DMS153 (cell line): ENCODE measurements at places on chromosomes 5 and 9.

DNA sequence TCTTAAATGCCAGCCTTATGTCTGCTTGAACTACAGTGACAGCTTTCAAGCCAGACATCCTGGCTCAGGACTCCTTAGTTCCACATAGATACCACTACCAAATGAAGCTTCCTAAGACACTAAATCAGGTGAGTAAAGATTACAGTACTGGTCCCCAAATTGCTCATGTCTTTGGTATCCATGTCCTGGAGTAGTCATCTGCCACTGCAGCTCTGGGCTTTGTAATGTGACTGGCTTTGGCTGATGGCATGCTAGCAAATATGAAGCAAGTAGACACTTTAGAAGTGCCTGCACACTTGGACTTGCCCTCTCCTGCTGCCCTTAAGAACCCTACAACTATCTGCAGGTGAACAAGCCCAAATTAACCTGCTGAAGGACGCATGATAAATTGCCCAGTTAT lies 334.9 kb downstream of the BNC2 start:
- no peak for DNase-seq

- DNase-seq = peak; percentile 85
Observed at GRCh38 chr9:107243742-107244141, 39.3 kb upstream of the RAD23B start.

DNA sequence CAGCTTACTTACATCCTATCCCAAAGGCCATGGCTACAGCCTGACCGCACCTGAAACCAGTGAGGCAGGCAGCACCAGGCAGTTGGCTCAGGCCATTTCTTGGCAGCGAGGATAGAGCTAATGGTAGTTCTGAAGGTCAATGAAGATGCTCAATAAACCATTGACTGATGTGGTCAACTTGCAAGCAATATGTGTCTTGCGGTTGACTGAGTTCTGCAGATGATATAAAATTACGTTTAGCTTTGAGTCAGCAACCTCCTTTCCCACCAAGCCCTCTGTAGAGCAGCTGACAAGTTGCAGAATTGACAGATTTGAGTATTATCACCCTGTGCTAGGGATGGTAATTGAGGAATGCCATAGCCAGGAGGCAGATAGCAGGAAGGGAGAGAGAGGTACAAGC lies 189.0 kb upstream of the PUM3 start:
- no peak for DNase-seq

DNA sequence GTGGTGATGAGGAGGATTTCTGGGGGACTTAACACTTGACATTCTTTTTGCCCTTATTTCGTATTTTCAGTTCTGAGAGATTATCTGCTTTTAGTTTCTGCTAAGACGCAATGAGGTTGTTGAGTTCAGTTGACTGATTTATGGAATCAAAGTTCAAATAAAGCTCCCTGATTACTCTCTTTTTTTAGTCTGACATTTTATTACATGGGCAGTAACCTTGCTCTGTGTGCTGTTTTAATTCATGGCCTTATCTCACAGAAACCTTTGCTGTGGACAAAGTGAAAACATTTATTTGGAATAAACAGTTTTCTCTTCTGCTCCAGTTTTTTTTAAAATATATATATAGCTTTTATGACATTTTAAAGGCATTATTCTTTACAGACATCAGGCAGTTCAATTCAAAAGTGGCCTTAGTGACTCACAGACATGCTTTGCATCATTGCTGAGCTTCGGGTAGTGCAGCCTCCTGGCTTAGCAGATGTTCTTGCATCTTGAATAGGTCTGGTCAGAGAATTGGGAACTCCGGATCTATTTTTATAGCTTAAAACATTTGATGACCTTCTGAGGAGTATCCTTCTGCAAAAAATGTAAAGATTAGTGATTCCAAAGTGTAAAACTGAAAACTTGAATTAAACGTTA lies 162.9 kb downstream of the FAM170A start:
- no peak for DNase-seq

DNA sequence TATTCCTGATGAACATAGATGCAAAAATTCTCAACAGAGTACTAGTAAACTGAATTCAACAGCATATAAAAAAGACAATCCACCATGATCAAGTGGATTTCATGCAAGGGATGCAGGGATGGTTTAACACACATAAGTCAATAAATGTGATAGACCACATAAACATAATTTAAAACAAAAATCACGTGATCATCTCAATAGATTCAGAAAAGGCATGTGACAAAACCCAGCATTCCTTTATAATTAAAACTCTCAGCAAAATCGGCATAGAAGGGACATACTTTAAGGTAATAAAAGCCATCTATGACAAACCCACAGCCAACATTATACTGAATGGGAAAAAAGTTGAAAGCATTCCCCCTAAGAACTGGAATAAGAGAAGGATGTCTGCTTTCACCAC lies 166.9 kb upstream of the TRIM32 start:
- no peak for DNase-seq

- no peak for DNase-seq
Observed at GRCh38 chr5:43121913-43122484, 1.3 kb downstream of the ZNF131 start.

GRCh38 chr5:119022017-119022745 lies 33.8 kb upstream of the DTWD2 start:
- DNase-seq = no peak

DNA sequence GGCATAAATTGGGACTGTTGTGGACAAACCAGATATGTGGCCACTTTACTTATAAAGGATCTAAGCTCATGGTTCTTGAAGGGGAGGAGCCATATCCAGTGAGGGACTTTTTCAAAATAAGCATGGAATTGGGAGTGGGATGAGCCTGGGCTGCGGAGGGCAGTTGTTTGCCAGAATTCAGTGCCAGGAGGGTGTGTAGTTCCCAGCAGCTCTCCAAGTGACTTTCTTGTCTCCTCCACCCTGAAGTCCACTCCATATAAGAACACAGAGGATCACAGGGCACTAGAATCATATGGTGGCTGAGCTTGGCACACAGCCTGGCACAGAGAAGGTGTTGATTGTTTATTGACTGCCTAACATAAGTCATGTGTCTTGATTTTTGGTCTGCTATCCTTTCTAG lies 121.1 kb downstream of the CAVIN4 start:
- no peak for DNase-seq

DNA sequence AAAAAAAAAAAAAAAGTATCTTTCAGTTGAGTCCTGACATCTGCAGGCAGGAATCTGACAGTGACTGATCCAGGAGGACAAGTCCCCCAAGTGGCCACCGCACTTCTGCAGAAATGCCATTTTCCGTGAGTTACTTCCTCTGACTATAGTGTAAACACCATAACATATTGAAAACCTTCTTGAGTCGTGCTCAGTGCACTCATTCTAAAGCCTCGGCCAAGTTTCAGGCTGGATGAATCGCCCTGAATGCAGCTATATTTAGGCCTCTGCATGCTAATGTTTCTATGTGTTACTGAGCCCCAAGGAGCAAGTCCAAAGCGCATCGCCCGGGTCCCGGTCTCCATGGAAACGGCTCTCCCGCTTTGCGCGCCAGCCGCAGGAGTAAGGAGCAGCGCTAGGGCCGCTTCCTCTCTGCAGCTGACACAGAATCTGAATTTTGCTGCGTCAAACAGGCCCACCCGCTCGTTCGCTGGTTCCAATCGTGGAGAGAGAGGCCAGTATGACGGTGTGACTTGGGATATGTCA lies 335.4 kb downstream of the MSX2 start:
- no peak for DNase-seq

- no peak for DNase-seq
Observed at GRCh38 chr5:147673791-147674190, 108.7 kb downstream of the JAKMIP2 start.

- DNase-seq = no peak
Observed at GRCh38 chr5:54803471-54804011, 181.9 kb downstream of the ESM1 start.

DNA sequence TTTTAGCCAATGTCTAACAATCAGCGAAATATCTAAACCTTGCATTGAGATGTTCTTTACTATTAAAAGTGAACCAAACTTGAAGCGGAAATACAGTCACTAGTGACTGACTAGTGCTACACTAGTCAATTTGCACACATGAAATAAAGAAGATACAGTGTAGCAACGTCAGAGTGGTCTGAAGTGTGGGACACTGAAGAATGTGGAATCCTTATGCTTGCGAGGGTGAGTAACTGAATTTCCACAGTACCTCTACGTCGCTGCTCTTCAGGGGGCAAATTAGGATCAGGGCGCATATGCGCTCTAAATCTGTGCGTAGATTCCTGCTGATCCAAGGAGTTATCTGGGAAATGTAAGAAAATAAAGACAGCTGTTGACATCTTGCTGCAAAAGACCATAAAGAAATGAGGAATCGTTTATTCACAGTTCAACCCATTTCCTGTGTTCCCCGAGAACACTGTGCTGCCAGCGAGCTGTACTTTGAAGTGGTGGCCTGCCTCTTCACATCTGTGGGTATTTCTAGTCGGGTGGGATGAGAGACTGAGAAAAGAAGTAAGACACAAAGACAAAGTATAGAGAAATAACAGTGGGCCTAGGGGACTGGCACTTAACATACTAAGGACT lies 39.8 kb upstream of the FLT4 start:
- DNase-seq = no peak

DNA sequence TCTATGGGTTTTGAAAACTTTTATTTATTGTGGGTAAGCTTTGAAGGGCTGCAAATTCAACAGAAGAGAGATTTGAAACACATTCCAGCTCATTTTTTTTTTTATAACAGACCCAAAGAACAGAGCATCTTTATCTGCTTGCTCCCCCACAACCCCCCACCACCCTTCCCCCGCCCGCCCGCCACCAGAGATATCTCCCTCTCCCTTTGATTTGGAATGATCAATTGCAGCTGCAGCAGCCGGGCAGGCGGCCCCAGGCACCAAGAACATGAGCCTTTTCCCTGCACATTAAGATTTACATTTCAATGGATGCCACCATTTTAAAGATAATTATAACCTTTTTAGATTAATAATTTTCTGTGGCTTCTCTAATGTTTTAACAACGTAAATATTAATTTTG lies 510.9 kb downstream of the ZNF608 start:
- no peak for DNase-seq

- no peak for DNase-seq
Observed at GRCh38 chr5:98776066-98776705, 2.7 kb downstream of the RGMB start.

DNA sequence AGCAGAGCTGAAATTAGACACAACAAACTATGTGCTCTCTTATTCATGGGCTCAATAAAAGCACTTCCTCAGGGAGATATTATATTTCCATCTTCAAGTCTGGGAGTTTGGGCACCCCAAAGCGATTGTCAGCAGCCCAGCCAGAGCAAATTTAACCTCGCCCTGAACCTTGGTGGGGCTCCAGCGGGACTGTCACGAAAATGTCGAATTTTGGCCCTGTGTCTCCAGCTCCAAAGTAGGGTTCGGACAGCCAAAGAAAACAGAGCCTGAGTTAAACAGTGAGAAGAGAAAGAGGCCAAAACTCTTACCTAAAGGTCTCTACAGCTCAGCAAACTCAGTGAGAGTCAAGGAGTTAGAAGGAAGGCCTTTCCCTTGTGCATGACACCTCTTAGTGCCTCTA lies 432.9 kb downstream of the SPATA31D1 start:
- no peak for DNase-seq

DNA sequence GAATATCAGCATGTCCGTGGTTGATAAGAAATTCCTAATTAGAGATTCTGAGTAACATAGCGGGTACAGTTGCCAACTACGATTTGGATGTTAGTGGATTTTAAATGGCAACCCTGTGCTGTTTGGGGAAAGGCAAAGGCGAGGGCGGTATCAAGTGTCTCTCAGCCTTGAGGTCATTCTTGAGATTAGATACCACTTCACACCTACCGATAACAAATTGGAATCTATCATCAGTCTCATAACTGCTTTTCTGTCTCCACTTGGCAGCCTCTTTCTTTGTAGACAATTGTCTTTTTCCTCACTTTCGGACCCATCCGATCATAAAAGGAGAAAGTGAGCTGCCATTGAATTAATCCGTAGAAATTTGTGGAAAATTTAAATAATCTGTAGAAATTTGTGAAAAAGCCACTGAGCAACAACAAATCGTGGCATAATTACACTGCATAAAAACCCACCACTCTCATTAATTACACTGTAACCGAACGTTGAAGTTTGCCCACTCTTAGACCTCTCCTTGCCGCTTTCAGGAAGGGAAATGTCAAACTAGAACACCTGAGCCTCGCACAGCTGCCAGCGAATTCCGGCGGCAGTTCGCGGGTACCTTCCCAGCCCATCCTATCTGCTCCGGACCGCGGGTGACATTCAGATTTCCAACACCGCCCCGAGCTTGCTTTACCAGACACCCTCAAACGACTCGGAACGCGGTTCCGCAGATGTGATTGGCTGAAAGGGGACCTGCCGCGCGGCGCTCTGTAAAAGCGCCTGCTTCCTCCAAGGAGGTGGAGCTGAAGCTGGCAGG lies 849 bp upstream of the RGMB start:
- peak; percentile 62 for DNase-seq

DNA sequence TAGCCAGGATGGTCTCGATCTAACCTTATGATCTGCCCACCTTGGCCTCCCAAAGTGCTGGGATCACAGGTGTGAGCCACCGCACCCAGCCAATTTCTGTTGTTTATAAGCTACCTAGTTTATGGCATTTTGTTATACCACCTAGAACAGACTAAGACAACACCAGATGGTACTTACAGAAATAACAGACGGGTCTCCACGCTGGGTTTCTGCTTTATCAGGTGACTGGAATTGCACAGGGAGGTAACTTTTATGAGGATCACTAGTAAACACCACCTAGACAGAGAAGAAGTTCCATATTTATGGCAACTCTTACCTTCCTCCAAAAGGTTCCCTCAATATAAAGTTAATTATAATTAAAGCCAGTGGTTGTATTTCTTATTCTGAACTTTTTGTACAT lies 74.0 kb downstream of the CEMIP2 start:
- no peak for DNase-seq

- DNase-seq = no peak
Observed at GRCh38 chr5:1878050-1878849, 4.5 kb downstream of the IRX4 start.

DNA sequence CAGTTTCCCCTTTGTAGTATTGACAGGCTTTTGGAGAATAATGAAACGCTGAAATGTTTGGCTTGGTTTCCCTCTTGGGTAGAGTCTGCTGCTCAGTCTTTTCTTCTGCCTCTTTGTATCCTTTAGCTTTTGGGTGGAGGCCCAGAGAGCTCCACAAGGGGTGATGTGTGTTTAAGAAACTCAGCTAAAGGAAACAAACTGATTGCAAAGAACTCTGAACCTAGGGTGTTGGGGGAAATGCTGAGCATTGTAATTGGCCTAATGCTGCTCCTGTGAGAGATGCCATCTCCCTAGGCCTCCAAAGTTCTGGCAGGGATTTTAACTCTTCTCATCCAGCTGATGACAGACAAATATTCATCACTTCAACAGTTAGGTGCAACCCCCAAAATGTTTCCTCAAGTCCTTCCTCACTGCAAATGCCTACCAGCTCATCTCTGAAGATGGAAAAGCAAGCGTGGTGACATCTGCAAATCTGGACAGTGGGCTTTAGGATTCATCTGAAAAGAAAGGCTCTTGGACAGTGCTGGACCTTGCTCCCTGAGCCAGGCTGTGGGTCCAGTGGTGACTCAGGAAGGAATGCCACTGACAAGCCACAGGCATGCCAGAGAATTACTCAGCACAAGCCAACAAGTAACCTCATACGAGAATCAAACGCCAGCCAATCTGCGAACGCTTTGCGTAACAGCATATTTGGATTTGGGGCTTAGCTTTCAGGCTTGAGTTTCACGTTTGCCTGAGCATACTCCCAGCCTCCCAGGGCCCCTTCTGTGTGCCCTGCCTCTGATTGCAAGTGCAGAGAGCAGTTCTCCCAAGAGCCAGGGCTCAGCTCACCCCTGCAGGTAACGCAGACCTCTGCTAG lies 30.5 kb upstream of the ZSWIM6 start:
- DNase-seq = no peak

GRCh38 chr9:134025606-134026541 lies 593 bp downstream of the BRD3OS start:
- DNase-seq = no peak

GRCh38 chr5:134175921-134176510 lies 734 bp downstream of the SKP1 start:
- DNase-seq = no peak
